NT2/D1 (cell line): ENCODE measurements at places on chromosomes 12 and 14.

GRCh38 chr12:12439636-12440035 lies 82.8 kb downstream of the BORCS5 start:
- no peak for DNase-seq

GRCh38 chr12:101172316-101172715 lies 37.7 kb downstream of the SLC5A8 start:
- peak; percentile 47 for DNase-seq

DNA sequence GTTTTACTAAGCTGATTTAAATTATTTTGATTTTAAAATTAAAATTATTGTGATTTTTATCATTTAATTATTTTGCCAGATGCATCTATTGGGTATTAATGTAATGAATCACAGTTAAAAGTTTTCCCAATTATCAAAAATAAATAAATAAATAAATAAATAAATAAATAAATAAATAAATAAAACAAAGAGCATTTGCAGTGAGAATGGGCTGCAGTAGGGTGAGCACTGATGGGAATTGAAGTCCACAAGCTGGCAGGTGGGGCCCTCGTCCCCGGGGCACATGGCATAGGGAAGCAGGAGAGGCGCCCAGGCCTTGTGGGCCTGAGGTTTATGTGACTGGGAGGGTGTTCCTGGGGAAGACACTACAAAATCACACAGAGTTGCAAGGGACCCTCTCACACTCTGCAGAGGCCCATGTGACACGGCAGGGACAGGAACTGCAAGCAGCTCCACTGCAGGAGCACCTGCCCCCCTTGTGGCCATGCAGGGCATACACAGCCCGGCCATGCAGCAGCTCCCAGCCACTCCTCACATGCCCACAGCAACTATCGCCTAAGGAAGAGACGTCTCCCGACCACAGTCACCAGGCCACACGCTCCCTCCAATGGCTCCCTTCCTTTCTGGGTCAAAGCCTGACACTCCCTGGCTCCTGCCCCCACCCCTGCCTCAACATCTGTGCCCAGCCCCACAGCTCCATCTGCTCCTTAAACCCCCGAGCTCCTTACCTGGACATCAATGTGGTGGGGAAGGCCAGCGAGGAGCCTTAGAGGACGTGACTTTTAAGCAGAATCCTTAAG lies 256.3 kb upstream of the SFSWAP start:
- DNase-seq: peak; percentile 70

DNA sequence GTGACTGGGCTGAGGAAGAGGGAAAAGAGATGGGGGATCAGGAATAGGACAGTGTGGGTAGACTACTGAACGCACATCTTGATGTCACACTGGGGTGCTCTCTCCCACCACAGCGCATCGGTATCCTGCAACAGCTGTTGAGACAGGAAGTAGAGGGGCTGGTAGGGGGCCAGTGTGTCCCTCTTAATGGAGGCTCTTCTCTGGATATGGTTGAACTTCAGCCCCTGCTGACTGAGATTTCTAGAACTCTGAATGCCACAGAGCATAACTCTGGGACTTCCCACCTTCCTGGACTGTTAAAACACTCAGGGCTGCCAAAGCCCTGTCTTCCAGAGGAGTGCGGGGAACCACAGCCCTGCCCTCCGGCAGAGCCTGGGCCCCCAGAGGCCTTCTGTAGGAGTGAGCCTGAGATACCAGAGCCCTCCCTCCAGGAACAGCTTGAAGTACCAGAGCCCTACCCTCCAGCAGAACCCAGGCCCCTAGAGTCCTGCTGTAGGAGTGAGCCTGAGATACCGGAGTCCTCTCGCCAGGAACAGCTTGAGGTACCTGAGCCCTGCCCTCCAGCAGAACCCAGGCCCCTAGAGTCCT lies 6.9 kb downstream of the C1QL4 start:
- DNase-seq: no peak

- no peak for DNase-seq
These were observed 4.7 kb upstream of the COCH start for GRCh38 chr14:30869551-30870155.

- peak; percentile 69 for DNase-seq
These were observed 16.4 kb upstream of the ESPL1 start for GRCh38 chr12:53251477-53252348.

DNA sequence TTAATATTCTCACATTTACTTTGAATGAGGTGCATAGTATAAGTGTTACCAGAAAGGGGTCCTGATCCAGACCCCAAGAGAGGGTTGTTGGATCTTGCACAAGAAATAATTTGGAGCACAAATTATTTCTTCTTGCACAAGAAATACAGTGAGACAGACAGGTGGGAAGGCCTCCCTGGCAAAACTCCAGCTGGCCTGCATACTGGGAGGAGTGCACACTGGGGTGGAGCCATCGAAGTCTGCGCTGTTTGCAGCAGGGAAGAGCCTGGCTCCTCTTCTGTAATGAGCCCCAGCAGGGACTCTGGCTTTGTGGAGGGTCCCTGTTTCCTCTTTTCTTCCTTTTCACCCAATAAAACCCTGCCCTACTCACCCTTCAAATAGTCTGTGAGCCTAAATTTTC lies 141.6 kb downstream of the GLT1D1 start:
- no peak for DNase-seq

- DNase-seq: no peak
These were observed 359.8 kb downstream of the FOXG1 start for GRCh38 chr14:29126361-29126760.

DNA sequence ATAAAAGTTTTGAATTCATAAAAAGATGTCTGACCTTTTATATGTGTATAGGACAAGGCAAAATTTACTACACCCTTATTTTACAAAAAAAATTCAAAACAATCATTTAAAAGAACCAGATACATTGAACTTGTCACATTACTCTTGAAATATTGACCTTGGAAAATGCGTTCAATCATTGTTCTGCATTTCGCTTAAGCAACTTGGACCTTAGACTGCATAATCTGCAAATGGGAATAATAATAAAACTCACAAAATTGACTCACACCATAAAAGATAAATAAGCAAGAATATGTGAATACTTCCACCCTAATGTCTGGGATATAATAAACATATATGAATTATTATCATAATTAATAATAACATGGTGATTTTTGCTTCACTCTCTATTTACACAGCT lies 69.4 kb upstream of the PTPRB start:
- no peak for DNase-seq

- no peak for DNase-seq
These were observed 36.6 kb upstream of the CLMN start for GRCh38 chr14:95356245-95356869.

DNA sequence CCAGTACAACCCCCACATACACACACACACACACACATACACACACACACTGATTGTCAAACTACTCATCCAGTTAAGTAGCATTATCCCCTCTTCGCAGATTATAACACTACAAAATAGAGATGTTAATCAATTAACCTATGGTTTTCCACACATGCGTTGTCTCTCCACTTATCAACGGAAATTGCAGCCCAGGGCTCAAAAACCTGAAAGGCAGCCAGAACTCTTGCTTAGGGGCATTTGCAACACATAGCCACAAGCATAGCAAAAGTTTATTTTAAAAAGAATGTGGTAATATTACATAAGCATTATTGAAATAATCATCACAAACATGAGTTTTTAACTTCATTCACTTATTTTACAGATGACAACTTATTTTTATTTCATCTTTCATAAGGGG lies 265.8 kb downstream of the SLC16A7 start:
- DNase-seq: no peak
